ENCODE measurements at places on chromosomes 2 and 18.

DNA sequence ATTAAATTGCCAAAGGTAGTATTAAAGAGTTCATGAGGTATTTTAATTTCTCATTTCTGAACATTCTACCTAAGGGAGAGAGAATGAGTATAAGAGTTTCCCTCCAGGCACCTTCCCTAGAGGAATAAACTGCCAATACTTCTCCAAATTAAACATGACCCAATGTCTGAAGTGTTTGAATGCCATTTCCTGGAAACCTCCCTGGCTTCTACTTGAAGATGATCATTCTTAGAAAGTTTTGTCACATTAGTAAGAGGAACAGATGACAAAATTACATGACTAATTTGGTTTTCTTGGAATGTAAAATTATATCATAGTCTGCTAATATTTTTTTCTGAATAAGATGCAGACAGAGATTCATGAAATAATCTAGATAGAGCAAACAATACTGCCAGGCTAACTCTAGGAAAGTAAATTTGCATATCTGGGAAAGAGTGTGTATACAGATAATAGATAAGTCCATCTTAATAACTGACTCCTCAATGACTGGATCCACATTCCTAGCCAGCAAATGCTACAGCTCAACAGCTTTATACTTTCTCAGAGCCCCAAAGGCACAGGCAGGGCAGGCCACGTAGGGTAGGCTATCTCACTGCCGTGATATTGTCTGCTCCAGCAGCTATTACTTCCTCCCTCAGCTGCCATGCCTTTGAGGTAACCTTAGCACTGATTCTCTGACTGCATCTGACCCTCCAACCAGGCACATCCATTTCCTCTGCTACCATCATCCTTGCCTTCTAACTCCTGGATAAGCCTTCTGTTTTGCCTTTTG lies 630.8 kb upstream of the PIK3C3 start:
- no peak for DNase-seq

- DNase-seq = peak; percentile 46
Measured at GRCh38 chr18:57077786-57078552, 68.9 kb upstream of the BOD1L2 start.

GRCh38 chr2:10072656-10073480 lies 7.3 kb downstream of the CYS1 start:
- peak; percentile 84 for DNase-seq

GRCh38 chr18:75154997-75155396 lies 53.9 kb downstream of the PTGR3 start:
- DNase-seq = no peak

- no peak for DNase-seq
Measured at GRCh38 chr2:132496555-132496954, 80.0 kb downstream of the GPR39 start.

- no peak for DNase-seq
Measured at GRCh38 chr2:10481666-10482157, 33.6 kb upstream of the ODC1 start.

DNA sequence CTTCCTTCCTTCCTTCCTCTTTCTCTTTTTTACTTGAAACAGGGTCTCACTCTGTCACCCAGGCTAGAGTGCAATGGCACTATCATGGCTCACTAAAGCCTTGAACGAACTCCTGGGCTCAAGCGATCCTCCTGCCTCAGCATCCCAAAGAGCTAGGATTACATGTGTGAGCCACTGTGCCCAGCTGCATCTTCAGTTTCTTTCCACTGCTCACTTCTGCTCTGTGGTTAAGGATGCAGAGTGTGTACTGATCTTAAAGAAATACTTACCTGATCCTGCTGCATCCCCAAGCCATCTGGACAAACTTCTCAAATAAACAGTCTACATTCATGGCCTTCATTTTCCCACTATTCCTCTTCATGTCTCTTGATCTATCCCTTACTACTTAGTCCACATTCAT lies 13.0 kb downstream of the DPP4 start:
- DNase-seq = no peak

DNA sequence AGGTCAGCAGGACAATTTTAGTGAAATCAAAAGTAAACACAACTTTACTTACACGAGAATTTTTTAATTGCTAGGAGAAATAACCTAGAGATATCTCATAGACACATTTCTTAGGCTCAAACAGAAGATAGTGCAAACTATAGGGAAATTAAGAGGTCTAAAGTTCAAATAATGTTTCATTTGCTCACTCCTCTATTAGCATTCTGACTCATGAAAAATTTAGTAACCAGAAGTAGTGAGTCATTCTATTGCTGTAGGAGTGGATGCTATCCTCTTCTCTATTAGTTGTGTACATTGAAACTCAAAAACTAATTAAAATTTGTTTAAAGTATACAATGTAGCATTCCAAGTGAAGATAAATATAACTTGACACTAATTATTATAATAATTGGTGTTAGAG lies 908.3 kb upstream of the TMEFF2 start:
- DNase-seq = no peak

GRCh38 chr18:78571063-78571785 lies 408.4 kb upstream of the SALL3 start:
- DNase-seq = no peak

- no peak for DNase-seq
Measured at GRCh38 chr2:54966165-54966832, 84.0 kb downstream of the RTN4 start.

- no peak for DNase-seq
Measured at GRCh38 chr18:78679031-78679430, 300.6 kb upstream of the SALL3 start.

- DNase-seq = no peak
Measured at GRCh38 chr2:38113981-38114708, 38.2 kb upstream of the CYP1B1 start.

GRCh38 chr2:118085173-118086023 lies 2.9 kb upstream of the INSIG2 start:
- no peak for DNase-seq

GRCh38 chr18:54150226-54150625 lies 74.2 kb downstream of the MBD2 start:
- no peak for DNase-seq

GRCh38 chr18:49457616-49458015 lies 2.8 kb downstream of the DYM start:
- DNase-seq = no peak

- no peak for DNase-seq
Measured at GRCh38 chr2:233542507-233542906, 24.1 kb downstream of the USP40 start.

DNA sequence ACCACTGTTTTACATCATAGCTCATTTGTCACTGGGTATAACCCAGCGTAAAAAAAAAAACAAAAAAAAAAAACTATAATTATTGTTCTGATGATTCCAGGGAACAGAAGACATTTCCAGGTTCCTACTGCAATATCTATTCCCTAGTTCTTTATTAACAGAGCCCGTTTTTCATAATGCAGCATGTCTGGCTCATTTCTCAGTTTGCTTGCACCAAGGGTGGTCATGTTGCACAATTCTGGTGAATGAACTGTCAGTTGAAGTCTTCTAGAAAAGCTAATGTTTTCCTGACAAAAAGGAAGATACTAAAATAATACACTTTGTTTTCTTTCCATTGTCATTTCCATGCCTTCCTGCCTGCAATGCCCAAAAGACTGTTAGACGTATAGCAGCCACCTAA lies 180.1 kb downstream of the RDH14 start:
- no peak for DNase-seq

DNA sequence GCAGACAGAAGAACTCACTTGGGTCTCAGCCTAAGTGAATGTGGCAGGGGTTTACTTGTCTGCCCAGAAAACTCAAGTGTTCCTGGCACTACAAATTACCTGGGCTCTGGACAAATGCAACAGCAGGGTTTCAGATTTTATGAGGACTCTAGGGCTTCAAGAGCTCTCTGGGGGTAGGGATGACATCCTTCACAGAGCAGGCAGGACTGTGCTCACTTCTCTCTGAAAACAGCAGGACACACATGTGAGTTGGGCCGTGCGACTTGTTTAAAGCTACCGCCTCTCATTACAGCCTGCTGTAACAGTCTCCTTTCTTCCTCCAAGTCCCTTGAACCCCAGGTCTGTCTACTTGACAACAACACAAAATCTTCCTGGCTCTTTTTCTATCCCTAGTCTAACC lies 212.6 kb downstream of the EN1 start:
- DNase-seq = no peak

DNA sequence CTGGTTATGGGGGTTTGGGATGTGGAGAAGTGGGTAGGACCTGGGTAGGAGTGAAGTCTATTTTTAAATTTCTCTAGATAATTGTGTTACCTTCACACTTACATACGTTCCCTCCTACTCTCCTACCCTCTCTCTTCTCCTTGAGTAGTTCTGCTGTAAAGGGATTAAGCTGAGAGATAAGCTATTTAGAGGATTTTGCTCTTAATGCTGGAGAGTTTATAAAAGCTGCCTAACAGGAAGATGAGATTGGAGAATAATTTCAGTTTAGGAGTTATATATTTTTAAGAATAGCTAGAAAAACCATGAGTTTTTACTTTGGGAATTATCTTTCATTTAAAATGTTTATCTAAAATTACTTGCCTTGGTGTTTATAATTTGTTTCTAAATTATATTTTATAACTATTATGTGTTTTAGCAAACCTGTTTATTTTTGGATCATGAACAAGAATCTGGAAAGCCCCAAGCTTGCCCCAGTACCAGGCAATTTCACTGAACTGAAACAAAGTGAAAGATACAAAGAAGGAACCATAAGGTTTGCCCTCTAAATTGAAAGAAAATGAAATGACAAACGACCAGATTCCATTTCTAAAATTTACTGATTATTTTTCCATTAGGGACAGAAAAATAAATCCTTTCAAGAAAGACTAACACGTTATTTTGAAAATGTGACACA lies 101.5 kb downstream of the ZNF532 start:
- no peak for DNase-seq

- no peak for DNase-seq
Measured at GRCh38 chr2:31693882-31694281, 113.1 kb upstream of the SRD5A2 start.

- DNase-seq = peak; percentile 83
Measured at GRCh38 chr2:241877989-241878970, 8.8 kb downstream of the RTP5 start.

DNA sequence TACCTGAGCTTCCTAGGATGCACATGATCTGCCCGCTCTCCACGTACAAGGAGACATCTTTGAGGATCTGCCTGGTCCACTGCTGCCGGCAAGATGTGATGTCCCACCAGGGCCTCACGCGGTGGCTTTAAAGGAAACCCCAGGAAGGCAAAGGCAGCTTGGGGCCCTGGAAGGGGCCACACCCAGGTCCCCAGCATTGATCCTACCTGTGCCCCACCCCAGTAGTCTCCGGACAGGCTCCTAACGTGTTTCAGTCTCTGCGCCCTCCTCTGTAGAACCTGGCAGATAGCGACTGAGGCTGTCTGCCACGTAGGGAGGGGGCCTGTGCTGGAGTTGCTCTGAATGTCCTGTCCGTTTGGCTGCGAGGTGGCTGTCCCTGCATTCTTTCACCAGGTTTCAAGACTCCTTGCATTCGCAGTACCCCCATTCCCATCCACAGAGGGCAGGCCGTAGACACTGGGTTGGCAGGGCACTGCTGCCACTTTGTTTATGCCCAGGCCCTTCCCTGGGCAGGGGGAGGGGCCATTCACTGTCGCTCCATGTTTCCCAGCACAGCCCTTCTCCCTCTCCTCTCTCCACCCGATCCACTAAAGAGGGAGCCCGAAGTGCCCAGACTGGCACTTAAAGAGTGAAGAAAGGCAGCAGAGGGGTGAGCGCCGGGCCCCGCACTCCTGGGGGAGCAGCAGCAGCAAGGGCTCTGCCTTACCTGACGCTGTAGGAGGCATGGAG lies 644 bp downstream of the ABCG5 start:
- DNase-seq = no peak

GRCh38 chr18:78422336-78422735 lies 557.3 kb upstream of the SALL3 start:
- DNase-seq = no peak

Data from NCI-H1436 (cell line).